HEK293T (cell line): ENCODE measurements at places on chromosomes 7 and 10.

DNA sequence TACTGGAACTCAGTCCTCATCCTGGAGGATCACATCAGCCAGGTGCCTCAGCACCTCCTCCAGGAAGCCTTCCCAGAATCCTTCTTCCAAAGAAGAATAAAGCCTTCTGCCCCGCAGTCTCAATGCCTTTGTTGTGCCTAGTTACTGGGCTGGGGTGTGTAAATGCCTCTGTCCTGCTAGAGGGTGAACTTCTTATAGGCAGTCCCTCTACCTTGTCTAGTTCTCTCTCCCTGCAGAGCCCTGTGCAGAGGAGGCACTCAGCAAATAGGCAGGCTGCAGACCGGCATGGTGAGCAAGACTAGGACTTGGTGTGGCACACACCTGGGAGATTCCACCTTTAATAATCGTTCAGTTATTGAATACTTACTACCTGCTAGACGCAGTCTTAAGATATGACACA, 104.7 kb upstream of the PCBD1 start:
- DNase-seq = no peak

GRCh38 chr7:146878901-146879300, 762.3 kb downstream of the CNTNAP2 start:
- DNase-seq = no peak

- DNase-seq = no peak
Observed at GRCh38 chr7:21966271-21966670, 20.6 kb upstream of the CDCA7L start.

DNA sequence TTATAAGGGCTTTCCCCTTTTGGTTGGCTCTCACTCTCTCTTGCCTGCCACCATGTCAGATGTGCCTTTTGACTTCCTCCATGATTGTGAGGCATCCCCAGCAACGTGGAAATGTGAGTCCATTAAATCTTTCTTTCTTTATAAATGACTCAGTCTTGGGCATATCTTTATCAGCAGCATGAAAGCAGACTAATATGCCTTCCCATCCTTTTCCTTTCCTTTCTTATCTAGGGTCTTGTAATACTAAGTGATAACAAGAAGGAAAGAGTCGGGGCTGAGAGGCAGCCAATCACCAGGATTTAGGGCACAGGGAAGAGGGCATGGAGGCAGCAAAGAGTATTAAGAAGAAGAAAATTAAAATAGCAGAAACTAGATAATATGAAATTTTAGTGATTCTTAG, 62.0 kb upstream of the JCAD start:
- DNase-seq = no peak

DNA sequence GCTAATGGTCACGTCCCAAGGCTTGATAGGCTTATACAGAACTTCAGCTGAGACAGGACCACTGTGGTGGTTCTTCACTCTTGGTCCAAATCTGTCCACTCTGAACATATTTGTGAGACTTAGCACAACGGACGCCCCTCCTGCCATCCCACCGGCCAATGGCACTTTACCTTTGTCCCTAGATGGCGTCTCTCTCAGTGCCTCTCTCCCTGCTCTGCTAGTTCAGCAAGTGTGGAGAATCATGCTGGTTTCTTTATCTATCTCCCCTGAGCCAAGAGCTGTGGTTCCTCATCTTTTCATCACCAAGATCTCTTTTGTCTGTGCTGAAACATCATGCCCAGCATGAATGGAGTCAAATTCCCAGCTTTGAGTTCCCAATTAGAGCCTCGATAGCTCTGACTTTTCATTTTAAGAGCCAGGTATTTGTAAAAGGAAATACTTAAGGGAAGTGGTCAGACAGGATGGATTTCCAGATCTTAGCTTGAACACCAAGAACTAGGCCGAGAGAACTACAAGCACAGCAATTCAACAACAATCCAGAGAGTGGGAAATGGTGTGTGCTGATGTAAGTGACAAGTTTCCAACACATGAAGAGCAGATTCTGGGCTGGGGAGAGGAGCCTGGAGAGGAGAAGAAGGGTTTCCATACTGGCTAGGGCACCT, 69.5 kb downstream of the ZNF800 start:
- DNase-seq = no peak

DNA sequence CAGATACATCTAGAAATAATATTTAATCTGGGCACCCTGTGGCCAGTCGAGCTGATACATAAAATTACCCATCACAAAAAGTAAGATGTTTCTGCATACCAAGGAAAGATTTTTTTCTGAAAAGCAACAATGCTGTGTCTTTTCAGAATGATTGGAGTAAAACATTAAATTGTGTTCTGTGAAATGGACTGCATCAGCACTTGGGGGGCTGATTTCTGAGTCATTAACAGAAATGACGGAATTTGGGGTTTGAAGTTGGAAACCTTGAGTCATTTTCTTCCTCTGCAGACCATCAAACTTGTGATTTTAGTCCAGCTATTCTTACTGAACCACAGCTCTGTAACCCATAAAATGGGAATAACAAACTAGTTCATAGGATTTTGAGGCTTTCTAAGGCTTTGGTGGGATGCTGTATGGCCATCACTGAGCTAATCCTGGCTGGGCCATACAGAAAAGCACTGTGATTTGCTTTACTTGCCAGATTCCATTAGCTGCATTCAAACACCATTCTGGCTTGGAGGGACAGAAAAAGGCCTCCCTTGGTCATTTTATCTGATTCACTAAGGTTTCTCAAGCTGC, 739.4 kb upstream of the IGFBP3 start:
- no peak for DNase-seq

GRCh38 chr7:22452142-22452959, 47.6 kb downstream of the STEAP1B start:
- peak; percentile 79 for DNase-seq

GRCh38 chr7:112573302-112574039, 92.7 kb downstream of the LSMEM1 start:
- DNase-seq = peak; percentile 12

DNA sequence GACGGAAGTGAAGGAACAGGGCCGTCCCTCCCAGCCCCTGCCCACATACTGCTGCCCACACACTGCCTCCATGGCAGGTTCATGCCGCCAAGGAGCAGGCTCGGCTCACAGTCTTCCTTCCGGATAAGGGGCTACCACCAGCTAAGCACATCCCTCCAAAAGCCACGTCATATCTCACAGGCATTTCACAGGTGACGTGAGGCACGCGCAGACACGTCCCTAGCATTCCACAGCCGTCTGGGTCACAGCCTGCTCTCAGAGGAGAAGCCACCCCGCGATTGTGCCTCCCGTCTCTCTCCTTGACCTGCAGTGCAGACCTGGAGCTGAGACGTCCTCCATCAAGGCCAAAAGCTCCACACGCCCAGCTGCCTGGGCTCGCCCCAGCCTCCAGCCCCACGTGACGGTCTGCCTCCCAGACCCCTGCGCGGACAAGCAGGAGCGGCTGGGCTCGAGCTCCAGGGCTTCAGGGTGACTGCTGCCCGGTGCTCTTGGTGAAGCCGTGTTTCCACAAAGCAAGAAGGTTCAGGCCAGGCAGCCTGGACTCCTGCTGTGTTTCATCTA, 114.0 kb downstream of the MAD1L1 start:
- no peak for DNase-seq

- DNase-seq = no peak
Observed at GRCh38 chr7:138186951-138187351, 110.7 kb downstream of the AKR1D1 start.

DNA sequence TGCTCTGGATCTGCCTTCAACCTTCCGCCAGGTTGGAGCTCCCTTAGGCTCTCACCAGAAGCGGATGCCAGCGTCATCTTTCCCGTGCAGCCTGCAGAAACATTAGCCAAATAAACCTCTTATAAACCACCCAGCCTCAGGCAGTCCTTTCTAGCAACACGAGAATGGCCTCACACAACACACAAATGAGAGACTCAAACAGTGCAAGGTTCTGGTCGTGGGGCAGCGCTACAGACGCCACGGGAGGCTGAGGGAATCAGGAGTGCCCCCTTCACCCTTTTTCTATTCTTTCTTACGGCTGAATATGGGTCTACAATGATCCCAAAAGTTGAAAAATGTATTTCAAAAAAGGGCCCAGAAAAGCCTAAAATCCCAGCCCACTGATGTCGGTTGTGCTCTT, 96.4 kb downstream of the FOXL3 start:
- no peak for DNase-seq

- no peak for DNase-seq
Observed at GRCh38 chr10:87589645-87590051, 70.0 kb upstream of the PAPSS2 start.

- no peak for DNase-seq
Observed at GRCh38 chr7:23347033-23347681, 48.0 kb downstream of the MALSU1 start.

DNA sequence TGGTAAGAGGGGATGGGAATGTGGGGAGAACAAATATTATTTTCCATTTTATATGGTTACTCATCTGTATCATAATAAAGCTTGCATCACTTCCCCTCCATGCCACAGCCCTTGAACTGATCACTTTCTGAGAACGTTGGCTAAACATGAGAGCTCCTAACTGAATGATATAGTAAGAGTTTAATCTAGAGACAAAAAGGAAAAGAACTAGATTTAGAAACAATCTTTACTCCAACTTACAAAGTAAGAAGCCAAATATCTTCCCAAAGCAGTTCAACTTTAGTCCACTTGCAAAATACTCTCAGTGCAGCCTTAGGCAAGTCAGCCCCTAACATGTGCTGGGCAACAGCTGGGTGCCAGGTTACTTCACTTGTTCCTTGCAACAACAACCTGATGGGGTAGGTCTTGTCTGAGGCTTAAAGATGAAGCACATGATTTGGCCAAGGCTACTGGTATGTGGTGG, 20.3 kb downstream of the SMURF1 start:
- DNase-seq = no peak

DNA sequence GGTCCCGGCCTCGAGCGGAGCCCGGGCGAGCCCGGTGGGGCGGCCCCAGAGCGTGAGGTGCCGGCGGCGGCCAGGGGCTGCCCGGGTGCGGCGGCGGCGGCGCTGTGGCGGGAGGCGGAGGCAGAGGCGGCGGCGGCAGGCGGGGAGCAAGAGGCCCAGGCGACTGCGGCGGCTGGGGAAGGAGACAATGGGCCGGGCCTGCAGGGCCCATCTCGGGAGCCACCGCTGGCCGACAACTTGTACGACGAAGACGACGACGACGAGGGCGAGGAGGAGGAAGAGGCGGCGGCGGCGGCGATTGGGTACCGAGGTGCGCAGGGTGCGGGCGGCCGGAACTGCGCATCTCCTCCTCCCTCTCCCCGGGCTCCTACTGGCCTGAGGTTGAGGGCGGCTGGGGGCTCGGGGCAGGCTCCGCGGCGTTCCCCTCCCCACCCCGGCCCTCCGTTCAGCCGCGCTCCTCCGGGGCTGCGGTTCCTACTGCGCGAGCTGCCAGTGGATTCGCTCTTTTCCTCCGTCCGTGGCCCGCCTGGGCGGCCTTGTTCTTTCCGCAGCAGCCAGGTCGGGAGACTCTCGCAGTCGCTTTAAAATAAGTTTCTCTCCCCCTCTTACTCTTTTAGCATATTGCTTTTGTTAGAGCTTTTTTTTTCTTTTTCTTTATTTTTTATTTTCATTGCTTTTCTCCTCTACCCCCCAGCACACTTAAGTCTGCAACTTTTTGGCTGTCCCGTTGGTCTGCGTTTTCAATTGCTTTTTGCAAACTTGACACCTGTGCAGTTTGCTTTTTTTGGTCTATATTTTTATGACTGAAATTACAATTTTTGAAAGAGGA, 600 bp downstream of the SIRT1 start:
- DNase-seq = peak; percentile 63

DNA sequence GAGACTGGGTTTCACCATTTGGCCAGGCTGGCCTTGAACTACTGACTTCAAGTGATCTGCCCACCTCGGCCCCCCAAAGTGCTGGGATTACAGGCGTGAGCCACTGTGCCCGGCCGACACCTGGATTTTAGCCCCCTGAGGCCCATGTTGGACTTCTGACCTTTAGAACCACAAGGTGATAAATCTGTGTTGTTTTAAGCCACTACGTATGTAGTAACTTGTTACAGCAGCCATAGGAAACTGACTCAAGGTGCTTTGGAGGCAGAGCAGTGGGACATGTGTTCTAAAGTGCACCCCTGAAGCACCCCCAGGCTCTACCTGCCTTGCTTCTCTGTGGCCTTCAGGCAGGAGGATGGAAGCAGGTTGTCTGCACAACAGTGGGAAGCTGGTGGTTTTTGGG, 128.4 kb downstream of the CDH23 start:
- no peak for DNase-seq

DNA sequence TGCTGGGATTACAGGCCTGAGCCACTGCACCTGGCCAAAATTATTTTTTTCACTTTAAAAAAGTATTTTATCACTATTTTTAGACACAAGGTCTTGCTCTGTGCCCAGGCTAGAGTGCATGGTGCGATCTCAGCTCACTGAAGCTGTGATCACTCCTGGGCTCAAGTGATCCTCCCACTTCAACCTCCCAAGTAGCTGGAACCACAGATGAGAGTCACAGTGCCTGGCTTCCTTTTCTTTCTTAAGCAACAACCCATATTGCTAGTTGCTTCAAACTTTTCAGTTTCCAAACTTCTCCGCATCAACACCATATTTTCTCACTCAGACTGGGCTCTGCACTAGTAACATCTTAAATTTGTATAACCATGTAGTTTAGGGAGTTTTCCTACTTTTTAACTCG, 9.5 kb upstream of the SMC3 start:
- DNase-seq = no peak

GRCh38 chr7:149457766-149458165, 3.1 kb downstream of the ZNF777 start:
- no peak for DNase-seq

GRCh38 chr7:74306004-74306729, 17.0 kb downstream of the CLIP2 start:
- no peak for DNase-seq

DNA sequence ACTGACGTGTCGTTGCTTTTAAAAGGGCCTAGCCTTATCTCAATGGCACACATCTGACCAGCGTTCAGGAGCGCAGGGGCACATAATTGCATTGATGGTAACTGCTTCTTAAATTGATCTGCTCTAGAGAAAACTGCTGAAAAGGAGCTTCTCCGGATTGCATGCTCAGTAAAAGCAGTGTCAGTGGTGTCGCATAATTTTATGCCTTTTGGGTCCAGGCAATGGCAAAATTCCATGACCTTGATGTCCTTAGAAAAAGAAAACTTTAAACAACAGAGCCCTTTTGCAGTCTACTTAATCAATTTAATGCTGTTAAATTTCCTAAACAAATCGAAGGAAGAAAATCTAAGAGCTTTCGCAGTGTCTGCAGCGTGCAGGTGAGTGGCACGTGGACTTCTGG, 75.7 kb downstream of the PTPRE start:
- no peak for DNase-seq

GRCh38 chr10:33265621-33266020, 68.8 kb downstream of the NRP1 start:
- DNase-seq = no peak

DNA sequence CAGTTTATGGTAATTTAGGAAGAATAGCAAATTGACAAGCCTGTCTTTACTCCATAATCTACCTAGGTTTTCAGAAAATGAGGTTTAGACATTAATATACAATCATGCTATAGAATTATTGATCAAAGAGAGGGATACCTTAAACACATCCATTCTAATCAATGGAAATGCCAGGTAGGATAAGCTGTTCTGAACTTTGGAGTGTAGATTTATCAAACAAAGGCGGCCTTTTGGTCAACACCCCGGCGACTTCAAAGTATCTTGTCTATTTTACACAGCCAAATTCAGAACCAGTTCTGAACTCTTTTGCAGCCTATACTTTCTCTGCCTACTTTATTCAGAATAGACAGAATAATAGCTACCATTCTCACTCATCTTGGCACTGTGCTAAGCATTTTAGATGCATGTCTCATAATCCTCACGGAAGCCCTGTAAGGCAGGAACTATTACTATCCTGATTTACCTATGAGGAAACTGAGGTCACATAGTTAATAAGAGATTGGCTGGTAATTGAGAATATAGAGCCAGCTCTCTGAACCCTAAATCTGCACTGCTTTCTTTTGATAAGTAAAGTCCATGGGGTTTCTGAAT, 641.9 kb upstream of the LRRTM3 start:
- DNase-seq = no peak
